ENCODE measurements at places on chromosomes 11 and 22. TPM values are rescaled to one million over a fixed set of nuclear protein-coding genes. Genes with fewer than 3 reads are reported as not detected.

GRCh38 chr11:108914981-108915380 is 250.1 kb downstream of the DDX10 start:
- no peak for DNase-seq

- no peak for DNase-seq
These were observed 39.6 kb downstream of the BUD13 start for GRCh38 chr11:116733043-116733755.

DNA sequence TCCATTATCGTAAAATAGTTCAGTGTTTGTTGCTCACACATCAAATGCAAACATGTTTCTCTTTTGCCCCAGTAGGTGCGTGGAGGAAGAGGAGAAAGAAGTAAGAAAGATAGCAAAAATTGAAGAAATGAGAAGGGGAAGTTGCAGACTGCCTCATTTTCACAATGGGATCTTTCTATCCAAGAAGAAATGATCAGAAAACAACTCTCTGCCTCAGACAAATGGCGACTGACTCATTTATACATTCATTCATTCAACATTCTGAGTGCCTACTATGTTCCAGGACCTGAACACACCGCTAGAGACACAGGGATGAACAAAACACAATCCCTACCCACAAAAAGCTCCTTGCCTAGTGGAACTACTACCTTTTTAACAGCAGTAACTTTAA is 367 bp downstream of the HPS5 start:
- DNase-seq: no peak

DNA sequence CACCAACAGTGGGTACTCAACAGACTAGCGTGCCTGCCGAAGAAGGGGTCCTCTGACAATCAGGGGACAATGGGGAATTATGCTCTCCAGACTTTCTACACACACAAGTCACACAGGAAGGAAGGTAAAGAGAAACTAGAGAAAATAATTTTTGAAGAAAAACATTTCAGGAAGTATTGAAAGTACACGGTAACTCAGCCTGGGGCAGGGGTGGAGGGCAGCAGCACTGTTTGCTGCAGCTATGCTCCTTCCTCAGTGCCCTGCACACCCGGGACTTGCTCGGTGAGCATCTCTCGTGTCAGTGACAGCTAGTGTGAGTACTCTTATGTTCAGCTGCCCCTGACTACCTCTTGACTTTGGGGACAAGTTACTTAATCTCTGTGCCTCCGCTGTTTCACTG is 18.0 kb upstream of the APOA1 start:
- DNase-seq: no peak

DNA sequence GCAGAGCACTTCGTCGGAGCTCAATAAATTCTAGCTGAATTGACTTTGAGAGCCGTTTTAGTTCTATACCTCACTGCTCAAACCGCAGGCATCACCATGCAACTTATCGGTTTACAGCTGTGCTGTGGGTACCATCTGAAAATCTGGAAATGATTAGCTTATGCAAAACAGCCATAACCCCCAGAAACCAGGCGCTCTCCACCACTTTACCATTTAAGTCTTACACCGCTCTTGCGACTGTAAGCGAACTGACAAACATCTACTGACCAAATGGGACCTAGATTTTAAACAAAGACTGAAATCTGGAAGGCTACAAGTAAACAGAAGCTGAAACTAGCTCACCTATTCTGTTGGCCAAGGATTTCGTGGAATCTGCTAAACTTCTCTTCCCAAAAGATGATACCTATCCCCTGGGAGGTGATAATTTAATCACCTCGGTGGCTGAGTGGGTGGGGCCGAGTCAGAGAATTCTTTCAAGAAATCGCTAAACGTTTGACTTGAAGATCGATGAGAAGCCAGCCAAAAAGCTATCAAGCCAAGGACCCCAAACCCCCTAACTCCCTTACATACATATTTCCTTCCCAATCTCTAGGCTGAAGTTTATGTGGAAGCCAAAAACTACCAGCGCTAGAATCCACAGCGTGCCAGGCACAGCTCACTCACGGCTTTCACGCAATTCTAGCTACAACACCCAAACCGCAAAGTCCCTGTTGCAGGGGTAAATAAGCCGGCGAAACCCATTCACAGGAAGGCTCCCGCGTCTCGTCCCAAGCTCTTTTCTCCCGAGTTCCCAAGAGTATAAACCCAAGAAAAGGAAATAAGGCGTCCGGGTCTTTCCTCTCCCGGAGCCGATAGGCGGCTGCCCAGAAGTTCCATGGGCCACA is 644 bp downstream of the SPTY2D1 start:
- DNase-seq: no peak

GRCh38 chr22:50136581-50137015 is 33.9 kb upstream of the PANX2 start:
- DNase-seq: no peak

DNA sequence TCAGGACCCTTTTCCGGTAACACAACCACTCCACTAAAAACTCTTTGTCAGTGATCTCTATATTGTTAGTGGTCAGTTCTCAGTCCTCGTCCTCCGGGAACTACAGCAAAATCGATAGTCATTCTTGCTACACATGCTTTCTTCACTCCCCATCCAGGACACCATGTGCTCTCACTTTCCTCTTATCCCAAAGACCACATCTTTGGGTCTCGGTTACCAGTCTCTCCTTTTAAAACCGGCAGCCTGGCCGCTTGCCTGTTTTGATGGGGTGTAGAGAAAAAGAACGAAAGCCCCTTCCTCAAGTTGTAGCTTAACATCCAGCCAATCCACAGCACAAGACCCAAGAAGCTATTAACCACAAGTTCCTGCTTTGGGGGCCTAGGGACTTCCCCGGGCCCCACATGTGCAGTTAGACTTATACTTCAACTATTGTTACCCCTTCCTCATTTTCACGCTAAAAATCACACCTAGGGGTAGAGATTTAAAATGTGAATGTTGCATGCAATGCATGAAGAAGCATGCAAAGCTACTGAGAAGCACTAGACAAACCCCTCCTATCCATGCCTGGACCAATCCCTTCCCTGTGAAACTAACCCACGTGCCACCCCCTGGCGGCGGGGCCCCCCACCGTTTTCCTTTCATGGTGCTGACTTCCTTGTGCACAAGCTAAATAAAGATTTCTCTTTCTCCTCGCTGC is 1.5 kb upstream of the TOLLIP start:
- no peak for DNase-seq

DNA sequence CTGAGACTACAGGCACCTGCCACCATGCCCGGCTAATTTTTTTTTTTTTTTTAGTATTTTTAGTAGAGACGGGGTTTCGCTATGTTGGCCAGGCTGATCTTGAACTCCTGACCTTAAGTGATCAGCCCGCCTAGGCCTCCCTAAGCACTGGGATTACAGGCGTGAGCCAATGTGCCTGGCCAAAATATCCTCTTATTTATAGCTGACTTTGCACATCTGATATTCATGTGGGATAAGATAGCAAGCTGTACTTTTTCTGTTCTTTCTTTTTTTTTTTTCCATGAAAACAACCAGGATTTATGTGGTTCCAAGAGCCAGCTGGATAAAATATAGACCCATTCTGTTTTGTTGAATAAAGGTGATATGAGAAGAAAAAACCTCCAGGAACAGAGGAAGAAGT is 12.1 kb upstream of the XBP1 start:
- DNase-seq: no peak

GRCh38 chr22:33299245-33299956 is 241.2 kb upstream of the SYN3 start:
- no peak for DNase-seq

DNA sequence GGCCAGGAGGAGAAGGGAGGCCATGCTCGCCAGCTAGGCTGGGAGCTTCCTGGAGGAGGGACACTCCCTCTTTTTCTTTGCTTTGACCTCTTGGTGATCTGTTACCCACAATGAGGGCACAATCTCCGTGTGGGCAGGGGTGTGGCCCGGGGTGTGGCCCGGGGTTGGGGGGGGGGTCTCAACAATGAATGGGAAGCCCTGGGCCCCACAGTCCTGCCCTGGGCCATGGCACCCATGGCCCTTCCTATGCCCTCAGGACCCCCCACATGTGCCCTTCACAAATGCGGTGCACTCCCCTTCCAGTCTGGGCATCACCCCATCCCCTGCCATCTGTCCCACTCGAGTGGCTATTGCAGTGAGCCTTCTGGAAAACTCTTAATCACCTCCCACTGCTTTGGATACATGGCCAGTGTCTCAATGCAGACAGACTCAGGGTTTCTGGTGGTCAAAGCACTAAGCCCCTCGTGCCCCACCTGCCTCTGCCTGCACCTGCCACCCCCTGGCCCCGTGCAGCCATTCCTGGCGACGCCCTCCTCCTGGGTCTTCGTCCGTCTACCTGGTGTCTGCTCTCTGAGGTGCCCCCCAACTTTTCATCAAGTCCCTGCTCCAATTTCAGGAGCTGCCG is 611.3 kb downstream of the TBC1D22A start:
- no peak for DNase-seq

DNA sequence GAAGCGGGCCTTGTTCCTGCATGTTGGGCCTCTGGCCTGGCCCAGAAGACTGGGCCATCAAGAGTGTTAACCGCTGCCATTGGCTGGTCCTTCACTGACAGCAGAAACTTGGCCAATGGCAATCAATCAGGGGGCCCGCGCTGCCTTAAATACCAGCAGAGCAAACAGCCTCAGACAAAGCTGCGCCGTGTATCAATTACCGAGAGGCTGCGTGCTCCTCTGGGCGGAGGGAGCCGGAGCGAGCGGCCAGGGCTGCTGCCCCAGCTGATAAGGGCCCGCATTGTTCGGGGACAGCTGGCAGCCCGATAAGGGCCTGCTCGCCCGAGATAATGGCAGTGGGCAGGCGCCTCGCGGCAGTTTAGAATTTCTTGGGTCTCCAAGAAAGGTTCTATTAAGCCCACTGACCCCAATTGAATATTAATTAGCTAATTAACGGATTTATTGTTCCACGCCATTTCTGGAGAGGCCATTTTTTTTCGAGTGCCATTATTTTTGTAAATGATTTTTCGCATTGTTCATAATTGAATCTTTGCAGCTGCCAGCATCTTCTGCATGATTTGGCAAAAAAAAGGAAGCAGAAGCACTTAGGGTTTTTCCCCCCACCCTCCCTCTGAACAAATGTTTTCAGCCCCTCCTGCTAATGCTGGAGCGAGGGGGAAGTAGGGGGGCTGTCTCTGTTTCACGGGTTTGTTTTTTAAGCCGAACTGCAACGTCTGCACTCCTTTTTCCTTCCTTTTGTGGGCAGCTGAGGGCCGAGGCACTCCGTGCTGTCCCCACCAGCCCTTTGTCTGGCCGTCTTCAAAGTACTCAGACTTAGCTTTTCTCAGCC is 37.6 kb upstream of the RIC3 start:
- DNase-seq: no peak

Gene HPS5
- polyA plus RNA-seq: 11.1 TPM

Gene SCGB1A1
- polyA plus RNA-seq: not detected

Gene NCR3LG1
- polyA plus RNA-seq: 0.29 TPM

Data from forelimb muscle (tissue), 1 donor.